Frontal cortex (tissue), 4 donors: ENCODE measurements at places on chromosomes 16 and 17.

DNA sequence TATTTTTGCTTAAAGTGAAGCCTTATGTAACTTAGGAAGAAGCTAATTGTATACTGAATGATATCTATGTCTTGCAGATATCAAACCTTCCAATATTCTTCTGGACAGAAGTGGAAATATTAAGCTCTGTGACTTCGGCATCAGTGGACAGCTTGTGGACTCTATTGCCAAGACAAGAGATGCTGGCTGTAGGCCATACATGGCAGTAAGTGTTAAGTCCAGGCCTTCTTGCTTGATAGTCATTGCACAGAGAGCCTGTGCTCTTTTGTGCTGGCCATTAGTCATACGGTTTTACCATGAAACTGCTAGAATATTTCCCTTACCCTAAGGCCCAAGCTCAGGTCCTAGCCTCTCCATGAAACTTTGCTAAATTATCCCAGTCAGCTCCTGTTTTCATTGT, 92.5 kb downstream of the MAP2K4 start:
- no peak for DNase-seq

- no peak for DNase-seq
Observed at GRCh38 chr16:89449726-89450335, 40.5 kb downstream of the ANKRD11 start.

- DNase-seq, result no peak
Observed at GRCh38 chr16:84324434-84325262, 30.0 kb downstream of the WFDC1 start.

GRCh38 chr17:49637050-49637449, 40.8 kb downstream of the SPOP start:
- DNase-seq, result no peak

DNA sequence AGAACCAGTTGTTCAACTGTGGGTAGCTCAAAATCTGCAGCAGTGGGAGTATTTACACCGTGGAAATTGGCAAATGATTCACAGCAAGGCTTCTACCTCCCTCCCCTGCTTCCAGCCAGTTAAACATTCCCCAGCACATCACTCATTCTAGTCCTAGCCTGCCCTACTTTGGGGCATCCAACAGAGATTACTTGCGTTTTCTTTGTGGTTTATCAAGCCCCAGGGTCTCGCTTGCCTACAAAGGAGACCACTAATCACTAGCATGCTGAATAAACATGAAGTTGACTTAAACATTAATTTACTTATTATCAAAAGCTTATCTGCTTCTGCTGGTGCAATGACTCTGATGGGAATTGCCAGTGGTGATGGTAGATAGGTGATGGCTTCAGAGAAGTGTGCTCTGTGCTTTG, 94.5 kb downstream of the MARF1 start:
- no peak for DNase-seq

DNA sequence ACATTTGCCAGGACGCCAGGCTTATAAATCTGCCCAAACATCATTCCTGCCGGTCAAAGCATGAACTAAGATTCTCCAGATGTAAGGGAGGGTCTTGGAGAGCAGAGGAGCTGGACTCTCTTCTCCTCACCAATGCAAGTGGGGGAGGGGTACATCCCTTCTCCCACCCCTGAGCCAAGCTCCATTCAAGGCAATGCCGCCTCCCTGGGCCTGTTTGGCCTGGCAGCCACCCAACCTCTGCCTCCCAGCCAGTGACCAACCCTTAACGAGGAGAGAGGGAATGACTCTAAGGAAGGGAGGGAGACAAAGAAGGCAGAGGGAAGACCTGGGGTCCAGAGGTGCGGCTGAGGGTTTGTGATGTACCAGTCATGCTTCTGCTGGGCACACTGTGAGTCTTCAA, 13.8 kb downstream of the C17orf50 start:
- no peak for DNase-seq

GRCh38 chr16:59238246-59238645, 504.1 kb upstream of the GOT2 start:
- DNase-seq, result no peak
